ENCODE measurements at places on chromosomes 1 and 21.
A peak's percentile ranks its signal among the peaks of the same experiment; 100 is the strongest.

DNA sequence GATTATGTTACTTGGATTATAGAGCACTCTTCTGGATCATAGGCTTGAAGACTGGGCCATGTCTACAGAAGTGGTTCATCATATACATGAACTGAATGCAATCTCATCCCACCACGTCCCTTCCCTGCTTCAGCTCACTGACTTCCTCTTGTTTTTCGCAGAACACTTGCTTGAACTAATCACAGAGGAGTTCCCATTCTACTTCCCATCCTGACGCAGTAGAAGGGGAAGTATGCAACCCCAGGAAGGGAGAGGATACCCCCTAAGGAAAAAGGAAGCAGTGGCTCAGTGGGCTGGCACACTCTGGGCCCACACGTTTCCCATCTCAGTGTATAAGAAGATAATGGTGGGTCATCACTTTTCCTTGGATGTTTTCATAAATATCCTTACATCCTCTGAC, 36.2 kb downstream of the CASQ2 start:
- no peak for DNase-seq

DNA sequence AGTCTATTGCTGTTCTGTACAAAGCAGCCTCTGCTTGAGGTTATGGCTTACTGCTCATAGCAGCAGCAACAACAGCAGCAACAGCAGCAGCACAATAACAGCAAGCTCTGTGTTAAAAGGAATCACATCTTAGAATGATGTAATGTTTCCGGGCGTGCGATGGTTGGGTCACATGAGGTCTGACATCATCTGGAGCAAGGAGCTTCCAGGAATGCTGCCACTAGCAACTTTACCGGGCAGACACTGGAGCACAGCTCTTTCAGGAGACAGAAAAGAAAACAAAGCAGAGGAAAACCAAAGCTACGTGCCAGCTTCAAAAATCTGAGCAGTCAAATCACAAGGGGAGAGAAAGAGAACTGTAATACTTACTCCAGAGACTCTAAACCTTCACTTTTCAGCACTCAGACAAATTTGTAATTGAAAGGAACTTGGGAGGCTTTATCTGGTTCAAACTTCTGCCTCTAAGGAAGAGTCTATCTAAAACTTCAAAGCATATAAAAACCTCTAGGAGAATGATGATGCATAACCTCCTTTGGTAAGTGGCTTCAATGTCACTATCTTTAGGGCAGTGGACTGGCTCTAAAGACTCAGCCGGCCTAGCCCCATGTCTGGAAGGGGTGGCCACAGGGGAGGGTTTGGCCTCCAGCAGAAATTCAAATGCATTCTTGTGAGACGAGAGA, 28.3 kb upstream of the RAB3GAP2 start:
- DNase-seq = no peak

- no peak for DNase-seq
These were observed 169.7 kb downstream of the TOMM20 start for GRCh38 chr1:234958706-234959657.

DNA sequence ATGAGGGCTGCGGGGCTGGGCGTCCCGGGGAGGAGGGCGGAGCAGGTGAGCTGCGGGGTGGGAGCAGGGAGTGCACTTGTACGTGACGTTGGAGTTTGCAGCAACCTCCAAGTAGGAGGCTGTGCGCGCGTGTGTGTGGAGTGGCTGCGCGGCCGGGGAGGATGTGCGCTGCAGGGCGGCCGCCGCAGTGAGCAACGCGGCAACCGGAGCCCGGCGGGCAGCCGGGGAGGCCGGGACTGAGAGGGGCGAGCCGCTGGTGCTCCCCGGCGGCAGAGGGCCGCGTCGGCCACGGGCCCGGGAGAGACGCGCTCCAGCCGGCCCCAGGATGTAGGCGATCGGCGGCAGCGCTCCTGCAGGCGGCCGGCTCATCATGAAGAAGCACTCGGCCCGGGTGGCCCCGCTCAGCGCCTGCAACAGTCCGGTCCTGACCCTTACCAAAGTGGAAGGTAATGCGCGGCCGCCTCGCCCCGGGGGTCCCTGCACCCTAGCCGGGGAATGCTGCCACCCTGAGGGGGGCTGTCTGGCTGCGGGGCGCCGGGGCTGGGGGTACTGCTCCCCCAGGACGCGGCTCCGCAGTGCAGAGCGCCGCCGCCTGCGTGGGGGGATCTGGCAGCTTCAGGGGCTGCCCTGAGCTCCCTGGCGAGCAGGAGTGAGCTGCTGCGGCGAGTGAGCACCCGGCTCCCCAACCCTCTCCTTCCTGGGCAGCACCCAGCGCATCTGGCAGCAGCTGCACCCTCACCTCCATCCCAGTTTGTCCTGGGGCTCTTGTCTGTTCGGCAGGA, 158.9 kb upstream of the COA6 start:
- no peak for DNase-seq

- no peak for DNase-seq
These were observed at the start of gene HOOK1 for GRCh38 chr1:59814901-59815825. Gene HOOK1, plus strand, starts transcription at chr1:59814949. Its CDS starts 169 bp downstream, at chr1:59815118.

- DNase-seq = peak; percentile 22
These were observed 40.1 kb upstream of the LRRC8D start for GRCh38 chr1:89780721-89781120.

GRCh38 chr1:52691821-52692220, 6.3 kb downstream of the COA7 start:
- no peak for DNase-seq

GRCh38 chr1:30471307-30471706, 252.1 kb downstream of the MATN1 start:
- no peak for DNase-seq

DNA sequence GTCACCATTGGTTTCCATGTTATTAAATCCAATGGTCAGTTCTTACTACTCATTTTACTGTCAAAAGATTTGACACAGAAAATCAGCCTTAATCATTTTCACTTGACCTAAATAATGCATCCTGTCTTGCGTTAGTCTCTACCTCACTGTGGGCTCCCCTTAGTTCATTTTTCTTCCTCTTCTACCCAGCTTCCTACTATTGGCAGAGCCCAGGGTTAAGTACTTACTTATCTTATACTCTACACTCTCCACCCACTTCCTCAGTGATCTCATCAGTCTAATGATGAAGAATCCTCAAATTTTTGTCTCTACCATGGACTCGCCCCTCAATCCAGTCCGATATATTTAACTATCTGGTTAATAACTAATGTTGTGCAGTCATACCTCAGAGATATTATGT, 735.9 kb downstream of the KCNT2 start:
- DNase-seq = no peak

DNA sequence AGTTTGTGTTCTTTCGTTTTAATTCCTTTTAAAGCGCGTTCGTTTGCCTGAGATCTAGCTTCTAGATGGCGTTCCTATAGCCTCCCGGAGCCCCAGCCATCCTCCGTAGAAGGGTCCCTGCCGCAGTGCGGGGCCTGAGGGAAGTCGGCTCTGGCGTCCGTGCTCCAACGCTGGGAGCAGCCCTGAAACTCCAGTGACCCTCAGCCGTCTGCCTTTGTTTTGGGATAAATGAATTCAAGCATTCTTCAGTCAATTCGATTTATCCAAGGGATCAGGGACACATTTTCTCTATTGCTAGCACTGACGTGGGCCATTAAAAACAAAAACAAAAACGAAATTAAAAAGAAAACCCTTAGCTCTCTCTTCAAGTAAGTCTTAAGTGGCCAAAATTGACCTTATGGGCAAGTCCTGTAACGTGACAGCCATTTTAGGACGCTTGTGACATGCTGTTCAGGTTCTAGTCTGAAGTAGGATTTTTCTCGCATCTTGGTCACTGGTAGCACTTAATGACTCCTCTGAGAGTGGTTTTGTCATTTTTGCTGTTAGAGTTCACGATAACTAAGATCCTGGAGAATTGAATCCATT, 742 bp upstream of the HSPA13 start:
- DNase-seq = peak; percentile 6

DNA sequence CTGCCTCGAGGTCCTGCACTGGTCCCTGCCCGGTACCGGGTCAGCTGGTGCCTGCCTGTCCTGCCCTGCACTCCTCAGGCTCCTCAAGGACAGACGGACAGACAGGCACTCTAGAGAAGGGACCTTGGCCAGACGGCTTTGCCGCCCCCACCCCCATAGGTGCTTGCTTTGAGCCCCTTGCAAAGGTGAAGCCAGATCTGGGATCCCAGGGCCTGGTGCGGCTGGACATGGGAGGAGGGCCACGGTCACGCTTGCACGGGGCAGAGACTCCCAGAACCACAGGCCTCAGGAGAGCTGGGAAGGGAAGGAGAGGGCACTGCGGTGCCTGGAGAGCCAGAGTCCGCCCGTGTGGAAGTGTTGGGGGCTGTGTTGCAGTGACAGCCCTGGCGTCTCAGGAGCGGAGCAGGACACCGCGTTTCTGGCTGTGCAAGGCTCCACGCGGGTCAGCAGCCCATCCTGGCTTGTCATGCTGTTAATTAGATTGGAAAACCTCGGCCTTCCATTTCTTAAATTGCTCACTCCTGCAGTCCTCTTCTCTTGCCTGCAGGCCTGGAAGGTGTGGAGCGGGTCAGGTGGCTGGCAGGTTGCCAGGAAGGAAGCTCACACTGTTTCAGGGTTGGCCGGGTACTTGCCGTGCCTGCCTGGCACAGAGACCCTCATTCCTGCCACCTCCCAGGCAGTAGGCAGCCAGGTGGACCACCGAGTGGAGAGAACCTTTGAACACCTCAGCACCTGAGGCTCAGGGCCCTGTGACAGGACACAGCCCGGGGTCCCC, 16.3 kb downstream of the COL18A1 start:
- no peak for DNase-seq

DNA sequence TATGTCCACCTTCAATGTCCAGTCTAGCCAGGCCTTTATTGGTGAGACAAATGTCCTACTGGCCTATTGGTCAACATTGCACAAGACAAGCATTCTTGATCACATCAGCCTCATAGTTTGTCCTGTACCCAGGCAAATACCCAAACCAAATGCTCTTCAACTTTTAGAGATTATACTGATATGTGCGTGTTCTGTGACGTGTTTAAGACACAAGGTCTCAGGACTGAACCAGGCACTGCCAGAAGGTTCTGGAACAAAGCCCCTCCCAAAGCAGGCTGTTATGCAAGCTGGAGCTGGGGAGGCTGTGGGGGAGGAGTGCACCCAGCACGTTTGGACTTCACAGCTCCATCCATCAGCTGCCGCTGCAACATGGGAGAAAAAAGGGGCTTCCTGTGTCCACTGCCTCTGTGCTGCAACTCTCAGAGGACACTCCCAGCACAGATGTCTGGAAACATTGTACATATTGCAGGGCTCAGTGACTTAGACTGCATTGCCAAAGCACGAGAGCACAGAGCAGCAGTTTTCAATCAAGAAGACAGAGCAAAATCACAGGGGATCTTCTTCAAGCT, 45.9 kb downstream of the NID1 start:
- DNase-seq = no peak

DNA sequence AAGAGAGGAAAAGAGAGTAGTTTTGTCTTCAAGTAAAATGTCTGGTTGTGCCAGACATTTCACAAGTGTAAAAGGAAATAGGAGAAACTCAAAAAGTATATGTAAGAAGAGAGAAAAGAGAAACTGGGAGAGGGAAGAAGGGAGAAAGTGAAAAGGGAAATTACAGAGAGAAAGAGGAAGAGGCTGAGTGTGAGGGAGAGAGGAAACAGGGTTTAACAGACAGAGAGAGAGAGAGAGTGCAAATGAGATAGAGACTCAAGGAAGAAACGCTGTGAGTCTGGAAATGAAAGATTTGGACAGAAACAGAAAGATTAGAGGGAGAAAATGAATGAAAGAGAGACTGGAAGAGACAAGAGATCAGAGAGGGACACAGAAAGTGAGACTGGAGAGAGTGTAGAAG, 806.2 kb downstream of the PLA2G4A start:
- DNase-seq = no peak

DNA sequence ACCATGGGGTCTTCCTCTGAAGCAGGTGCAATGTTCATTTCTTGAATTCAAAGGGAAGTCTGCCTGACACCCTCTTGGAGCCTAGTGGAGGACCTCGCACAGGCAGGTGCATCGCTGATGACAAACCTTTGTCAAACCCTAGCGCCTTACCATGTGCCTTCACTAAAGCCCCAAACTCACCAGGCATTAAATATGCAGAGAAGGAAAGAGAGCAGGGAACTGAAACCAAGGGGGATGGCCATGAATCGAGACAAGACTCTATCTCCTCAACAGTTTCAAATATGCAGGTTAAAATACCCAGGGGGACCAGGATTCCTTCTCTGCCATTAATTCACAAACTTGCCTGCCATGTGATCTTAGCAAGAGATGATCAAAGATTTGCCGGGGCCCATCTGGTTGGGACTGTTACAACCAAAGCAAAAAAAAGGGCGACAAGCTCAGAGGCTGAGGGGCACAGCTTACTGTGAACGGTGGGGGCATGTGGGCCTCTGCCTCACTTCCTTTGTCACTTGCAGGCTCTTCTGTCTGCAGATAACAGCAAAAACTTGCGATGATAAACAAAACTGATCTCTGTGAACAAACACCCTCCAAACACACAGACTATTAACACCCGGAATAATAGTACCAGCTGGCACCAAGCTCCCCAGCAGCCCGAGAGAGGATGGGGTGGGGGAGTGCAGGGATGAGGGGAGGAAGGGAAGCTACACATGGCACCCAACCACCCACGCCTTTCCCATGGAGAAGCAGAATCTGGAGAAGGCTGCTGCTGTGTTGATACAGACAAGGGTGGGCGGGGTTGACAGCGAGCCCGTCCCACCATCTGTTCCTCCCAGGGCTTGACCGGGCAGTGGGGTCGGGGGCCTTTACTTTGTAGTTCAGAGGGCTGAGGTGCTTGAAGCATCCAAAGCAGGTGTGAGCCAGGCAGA, 33.9 kb downstream of the TMEM63A start:
- no peak for DNase-seq

DNA sequence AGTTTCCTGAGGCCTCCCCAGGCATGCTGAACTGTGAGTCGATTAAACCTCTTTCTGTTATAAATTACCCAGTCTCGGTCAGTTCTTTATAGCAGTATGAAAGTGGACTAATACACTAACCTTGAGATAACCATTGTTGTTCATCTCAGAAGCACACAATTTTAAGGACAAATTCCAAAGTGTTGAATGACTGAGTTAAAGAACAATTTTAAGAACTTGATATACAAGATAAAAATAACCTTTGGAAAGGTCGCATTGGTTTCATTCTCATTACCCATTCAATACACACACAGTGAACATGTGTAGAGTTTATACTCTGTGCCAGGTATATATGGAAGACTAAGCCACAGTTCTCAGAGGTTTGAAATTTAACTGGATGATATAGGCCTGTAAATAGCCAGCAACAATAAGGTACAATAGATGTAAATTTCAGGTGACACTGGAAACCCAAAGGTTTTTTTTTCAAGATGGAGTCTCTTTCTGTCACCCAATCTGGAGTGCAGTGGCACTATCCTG, 19.1 kb upstream of the SRSF10 start:
- no peak for DNase-seq

- DNase-seq = no peak
These were observed 265.9 kb upstream of the FAM78B start for GRCh38 chr1:166432655-166433054.

- no peak for DNase-seq
These were observed 183.9 kb downstream of the TOMM20 start for GRCh38 chr1:234944439-234945344.

DNA sequence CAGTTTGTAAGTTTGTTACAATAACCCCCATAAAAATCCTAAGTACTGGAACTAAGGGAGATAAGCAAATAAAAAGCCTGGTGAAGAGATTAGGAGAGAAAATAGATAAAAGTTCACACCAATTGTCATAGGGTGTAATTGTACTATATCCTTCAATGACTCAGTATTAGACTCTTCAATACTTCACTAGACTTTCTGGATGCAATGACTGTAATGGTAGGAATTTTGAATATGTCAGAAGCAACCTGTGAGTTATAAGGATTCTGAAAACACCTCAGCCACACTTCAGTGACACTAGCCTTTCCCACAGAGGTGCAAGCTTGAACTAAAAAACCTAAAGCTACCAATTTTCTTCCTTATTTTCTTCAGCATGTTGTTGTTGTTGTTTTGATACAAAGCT, 147.9 kb downstream of the PTGER3 start:
- DNase-seq = no peak
